ENCODE measurements at places on chromosomes 11 and 22.

DNA sequence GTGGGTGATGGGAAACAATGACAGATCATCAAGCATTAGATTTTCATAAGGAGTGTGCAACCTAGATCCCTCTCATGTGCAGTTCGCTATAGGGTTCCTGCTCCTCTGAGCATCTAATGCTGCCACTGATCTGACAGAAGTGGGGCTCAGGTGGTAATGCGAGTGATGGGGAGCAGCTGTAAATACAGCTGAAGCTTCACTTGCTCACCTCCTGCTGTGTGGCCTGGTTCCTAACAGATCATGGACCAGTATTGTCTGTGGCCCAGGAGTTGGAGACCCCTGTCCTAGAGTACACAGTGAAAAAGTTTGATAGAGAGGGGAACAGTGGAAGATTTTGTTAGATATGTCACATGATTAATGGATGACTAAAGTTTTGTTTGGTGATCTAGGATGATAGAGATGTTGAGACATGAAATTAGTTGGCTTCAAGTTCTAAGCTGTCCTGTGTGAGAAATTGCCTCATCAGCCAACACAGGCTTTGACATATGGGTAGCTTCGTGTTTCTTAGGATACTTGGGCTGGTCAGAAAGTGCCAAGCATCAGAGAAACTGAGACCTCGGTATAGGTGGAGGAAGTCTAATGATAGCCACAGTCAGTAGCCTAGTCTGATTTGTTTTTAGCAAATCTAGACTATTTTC lies 47.4 kb downstream of the ARHGEF12 start:
- no peak for DNase-seq

DNA sequence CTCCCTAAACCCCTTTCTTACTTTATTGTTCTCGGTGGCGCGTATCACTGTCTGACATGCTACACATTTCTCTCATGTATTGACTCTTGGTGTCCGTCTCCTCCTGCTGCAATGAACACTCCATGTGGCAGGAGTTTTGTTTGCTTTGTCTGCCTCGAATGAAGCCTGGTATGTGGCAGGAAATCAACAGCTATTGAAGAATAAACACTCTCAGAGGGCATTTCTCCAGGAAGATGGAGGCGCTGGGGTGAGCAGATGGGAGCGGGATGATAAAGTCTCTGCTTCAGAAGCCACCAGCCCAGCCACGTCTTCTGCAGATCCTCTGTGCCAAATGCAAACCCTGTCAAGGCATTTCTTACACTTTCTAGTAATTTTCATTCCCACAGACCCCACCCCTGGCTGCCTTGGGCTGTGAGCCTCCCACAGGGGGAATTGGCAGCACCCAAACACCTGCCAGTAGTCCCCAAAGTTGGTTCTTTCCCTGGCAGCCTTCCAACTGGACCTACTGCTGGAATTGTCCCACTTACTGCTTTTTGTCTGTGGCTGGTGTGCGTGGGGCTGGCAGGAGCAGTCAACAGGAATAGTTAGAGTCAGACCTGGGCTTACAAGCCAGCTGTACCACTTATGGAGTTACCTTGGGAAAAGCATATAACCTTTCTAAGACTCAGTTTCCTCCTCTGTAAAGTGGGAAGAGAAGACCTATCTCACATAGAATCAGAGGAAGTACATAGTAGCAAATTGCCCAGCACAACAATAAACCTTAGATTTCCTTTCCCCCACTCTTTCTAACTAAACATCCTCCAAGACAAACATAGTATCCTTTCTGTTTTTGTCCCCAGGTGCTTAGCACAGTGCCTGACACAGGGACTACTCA lies 13.3 kb upstream of the IL10RA start:
- DNase-seq, result no peak

- DNase-seq, result no peak
Measured at GRCh38 chr11:64032050-64032449, 3.7 kb upstream of the FLRT1 start.

DNA sequence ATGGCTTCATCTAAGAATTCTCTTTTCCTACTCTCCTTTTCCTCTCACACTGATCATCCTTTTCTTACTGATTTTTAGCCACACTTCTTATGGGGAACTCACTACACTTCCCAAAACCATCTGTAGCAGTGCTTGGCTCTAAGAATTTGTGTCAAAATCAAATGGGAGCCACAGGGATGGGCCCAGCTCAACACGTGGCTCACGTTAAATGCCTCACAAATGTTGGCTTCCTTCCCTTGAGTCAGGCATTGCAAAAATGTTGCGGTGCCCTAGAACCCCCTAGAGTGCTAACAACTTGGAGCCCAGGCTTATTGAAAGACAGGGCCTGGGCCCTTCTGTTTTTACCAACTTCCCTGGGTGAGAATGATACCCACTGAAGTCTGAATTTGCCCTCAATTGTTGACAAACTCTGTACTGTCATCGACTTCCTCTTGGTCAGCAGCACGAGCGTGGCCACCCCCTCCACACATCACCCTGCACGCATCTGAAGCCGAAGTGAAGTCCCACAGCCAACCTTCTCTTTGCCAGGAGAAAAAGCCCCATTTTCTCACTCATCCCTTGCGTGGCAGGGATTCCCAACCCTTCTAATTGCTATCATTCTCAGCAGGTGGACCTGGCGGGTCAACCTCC lies 69.7 kb downstream of the ELFN2 start:
- DNase-seq, result no peak

DNA sequence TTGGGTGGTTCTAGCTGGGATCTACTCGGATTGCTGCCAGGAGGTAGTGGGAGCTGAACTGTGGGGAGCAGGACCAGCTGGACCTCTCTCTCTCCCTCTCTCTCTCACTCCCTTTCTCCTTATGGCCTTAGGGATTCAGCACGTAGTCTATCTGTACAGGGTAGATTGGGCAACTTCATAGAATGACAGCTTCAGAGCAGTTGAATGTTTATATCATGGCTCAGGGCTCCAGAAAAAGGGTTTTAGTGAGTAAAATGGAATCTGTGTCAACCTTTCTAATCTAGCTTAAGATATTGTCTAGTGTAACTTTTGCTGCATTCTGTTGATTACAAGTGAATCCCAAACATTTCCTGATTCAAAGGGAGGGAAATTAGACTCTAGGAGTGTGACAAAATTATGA lies 127.7 kb upstream of the PDGFD start:
- DNase-seq, result no peak

GRCh38 chr22:28146401-28147314 lies 227.6 kb upstream of the PITPNB start:
- no peak for DNase-seq

- no peak for DNase-seq
Measured at GRCh38 chr11:100438376-100438775, 248.7 kb upstream of the ARHGAP42 start.

DNA sequence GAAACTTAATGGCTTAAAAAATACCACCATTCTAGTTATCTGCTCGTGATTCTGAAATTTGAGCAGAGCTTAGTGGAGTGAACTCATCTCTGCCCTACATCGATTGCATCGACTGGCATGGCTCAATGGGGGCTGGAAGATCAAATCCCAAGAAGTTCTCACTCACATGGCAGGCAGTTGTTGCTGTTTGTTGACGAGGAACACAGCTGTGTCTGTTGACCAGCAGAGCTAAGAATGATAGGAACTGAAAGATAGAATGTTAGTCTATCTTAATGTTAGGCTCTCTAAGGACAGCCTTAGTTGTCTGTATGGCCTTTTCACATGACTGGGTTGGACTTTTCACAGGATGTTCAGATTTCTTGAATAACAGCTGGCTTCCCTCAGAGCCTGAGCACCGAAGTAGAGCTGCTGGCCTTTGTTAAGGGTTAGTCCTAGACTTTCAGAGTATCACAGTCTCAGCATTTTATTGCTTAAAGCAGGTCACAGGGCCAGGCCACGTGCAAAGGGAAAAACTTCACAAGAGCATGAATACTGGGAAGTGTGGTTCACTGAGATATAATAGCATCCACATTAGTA lies 31.6 kb upstream of the IZUMO1R start:
- DNase-seq, result no peak

DNA sequence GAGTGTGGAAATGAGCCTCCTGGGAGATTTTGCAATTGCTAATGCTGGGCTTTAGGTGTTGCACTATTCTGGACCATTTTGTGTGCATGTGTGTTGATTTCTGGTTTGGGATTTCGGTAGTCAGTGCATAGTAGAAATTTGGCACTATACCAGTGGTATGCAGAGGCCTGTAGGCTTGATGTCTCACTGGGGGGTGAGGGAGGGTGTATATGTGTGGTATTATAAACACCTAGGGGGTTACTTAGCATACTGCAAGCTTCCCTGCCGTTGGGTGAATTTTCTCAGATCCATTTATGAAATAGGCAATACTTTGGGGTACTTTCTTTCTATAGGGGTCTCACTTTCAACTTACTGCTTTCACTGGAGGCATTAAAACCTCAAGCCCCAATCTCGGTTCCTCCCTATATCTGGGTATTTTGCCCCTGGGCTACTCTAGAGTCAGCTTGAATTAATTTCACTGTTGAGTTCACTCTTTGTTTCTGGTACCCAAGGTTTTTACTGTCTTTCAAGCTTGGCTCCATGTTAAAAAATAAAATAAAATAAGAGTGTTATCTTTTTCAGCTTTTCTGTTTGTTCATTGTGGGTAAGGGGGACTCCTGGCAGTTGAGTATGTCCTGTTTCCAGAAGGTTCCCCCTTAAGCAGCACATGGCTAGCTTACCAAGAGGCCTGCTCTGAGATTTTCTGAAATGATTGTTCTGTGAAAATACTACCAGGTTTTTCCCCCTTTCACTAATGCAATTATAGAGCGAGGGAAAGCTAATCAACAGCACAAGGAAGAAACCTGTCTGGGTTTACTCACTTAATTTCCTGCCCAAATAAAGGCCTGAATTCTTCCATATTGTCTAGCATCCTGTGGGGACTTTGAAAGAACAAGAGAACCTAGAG lies 45.8 kb downstream of the PPFIBP2 start:
- no peak for DNase-seq

DNA sequence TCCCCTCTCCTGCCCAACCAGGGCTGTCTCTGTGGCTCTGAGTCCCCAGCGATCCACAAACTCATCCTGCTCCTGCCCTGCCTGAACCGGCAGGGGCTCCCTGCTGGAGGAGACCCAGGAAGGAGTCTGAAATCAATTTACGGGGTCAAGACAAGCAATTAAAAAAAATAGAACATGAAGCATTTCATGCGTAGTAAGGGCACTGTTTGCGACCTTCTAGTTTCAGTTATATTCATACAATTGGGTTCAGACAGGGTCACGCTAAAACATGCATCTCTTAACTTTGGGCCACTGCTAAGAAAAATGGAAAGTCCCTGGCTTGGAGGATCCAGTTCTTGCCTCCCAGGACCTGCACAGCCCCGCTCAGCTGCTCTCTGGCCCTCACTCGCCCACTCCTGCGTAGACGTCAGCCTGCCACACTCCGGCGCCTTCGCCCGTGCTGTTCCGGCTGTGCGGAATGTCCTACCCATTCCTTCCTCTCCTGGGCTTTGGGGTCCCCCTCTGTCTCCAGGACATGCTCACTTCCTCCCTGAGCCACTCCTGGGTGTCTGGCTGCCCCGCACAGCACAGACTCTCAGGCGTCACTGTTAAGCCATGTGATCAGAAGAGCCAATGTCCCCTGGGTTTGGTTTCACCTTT lies 12.8 kb downstream of the NFAM1 start:
- no peak for DNase-seq

GRCh38 chr11:33718440-33718839 lies 17.8 kb downstream of the CD59 start:
- DNase-seq, result no peak

DNA sequence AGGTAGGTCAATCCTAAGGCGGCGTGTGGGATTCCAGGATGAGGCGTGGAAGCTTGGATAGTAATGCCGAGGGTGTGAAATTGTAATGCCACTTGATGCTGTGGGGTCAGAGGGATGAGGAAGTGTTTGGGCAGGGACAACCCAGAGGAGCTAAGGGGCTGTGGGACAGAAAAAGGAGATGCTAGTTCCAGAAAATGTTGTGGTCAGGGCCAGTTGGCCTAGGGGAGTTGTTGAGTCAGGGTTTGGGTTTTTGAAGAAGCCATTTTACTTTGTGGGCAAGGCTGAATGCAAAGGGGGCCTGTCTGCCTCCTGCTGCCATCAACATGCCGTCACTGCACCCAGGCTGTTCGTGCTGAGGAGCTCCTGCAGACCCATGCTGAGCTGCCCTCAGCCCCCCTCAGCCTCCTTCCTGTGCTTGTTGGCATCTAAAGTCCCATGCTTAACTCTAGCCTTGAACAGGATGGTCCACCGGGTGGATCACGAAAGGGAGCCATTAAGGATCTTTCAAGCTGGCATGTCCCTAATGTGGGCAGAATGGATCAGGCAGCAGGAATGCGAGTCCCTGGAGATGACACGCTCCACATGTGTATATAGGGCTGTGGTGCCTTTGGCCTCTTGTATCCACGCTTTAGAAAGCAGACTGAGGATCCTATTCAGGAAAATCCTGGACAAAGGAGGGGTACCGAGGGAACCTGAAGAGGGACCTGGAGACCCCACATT lies 2.1 kb downstream of the C11orf16 start:
- no peak for DNase-seq

DNA sequence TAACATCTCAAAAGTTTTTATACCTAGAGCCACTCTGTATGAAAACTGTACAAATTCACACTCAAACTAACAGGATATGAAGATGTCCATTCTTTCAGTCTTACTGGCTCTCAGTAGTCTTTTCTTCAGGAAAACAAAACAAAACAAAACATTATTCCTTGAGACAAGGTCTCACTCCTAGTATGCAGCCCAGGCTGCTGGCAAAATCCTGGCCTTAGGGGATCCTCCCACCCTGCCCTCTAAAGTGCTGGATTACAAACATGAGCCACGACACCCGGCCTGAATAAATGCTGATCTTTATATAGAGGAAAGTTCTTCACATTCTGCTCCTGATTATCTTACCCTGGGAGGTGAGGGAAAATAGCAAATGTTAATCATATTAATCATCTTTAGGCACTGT lies 5.1 kb downstream of the APOL2 start:
- no peak for DNase-seq

- no peak for DNase-seq
Measured at GRCh38 chr11:33000181-33000580, 15.5 kb upstream of the DEPDC7 start.

- no peak for DNase-seq
Measured at GRCh38 chr11:134116210-134116609, 47.3 kb downstream of the JAM3 start.

GRCh38 chr11:44788536-44789261 lies 61.9 kb downstream of the TSPAN18 start:
- no peak for DNase-seq
